Heart left ventricle (tissue), 16 donors: ENCODE measurements at places on chromosomes 4 and X. TPM values are rescaled to one million over a fixed set of nuclear protein-coding genes. Genes with fewer than 3 reads are reported as not detected.

The SPACA5 gene
- not detected for polyA plus RNA-seq

The MAGEA2 gene
- not detected for polyA plus RNA-seq

- no peak overlapping the region for H3K4me3 ChIP-seq
- DNase-seq, result no peak
- H3K27me3 ChIP-seq, result no peaks in the 10 kb centered on the region
- H3K36me3 ChIP-seq, result peaks cover 27% of the 10 kb centered on the region
- H3K4me1 ChIP-seq, result no peaks in the 10 kb centered on the region
- no peak overlapping the region for H3K27ac ChIP-seq
Observed at GRCh38 chrX:30712214-30712613, 59.0 kb downstream of the GK start.

The F8A2 gene
- polyA plus RNA-seq, result not detected
